ENCODE measurements at places on chromosomes 4 and X. TPM values are rescaled to one million over a fixed set of nuclear protein-coding genes. Genes with fewer than 3 reads are reported as not detected.

GRCh38 chrX:70124678-70125077, 8.6 kb upstream of the IGBP1 start:
- DNase-seq = no peak

DNA sequence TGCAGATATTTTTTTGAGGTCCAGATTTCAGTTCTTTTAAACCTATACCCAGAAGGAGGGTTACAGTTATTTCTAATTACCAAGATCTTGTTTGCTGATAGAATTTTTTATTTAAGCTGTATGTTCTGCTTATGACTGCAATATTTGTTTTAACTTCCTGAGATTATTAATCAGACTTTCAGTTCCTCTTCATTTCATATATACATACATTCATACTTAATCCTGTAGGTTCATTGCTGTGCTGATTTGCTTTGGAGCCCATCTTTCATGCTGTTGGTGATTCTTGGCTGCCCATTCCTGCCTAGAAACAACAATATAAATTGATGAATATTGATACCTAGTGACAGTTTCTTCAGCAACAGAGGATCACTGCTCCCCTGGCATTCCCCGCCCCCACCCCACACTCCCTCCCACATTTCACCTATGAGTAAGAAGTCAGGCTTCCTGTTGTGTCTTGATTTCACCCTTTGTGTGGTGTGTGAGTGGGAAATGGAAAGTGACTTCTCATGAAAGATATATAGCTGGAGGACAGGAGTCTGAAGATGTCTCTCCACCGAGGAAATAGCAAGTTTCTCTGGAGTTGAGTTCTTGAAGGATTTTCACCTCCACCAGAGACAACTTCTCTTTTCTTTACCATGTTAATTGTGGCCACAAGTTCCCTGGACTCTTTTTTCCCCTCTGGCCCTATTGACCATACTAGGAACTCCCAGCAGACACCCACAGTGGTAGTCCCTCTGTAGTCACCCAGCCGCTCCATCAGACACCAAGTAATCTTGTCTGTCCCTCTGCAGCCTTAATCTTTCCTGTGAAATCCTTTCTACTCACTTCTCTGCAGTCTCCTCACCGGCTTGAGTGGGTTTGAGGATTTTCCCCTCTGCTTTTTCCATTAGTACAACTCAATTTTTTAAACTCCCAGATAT, 118.4 kb downstream of the ASB9 start:
- no peak for DNase-seq

SHROOM2 gene
- total RNA-seq = 4.7 TPM

STK26 gene
- 3.9 TPM for total RNA-seq
